AML-193 (cell line): ENCODE measurements at places on chromosomes 2 and 18.
A peak's percentile ranks its signal among the peaks of the same experiment; 100 is the strongest.

DNA sequence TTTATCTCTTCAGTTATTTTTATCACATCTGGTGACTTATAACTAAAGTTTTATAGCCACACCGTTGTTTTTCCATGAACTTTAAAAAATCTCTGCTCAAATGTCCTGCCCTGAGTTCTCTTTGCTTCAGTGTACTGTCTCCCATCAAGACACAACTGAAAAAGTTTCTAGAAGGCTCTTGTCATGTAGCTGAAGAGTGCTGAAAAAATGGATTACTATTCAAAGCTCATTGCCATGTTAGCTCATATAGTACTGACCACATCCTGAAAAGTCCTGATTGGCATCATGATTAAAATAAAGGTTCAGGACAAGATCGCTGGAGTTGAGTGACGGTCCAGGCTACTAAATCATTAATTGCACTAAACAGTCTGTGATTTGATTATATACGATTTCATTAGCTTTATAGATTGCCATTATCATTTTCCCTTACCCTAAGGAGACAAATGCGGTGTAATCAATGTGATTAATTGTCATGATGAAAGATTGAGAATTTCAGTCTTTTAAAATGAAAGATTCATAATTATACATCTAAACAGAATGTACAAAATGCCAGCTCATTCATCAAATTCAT lies 62.2 kb downstream of the MFSD6 start:
- DNase-seq, result no peak

DNA sequence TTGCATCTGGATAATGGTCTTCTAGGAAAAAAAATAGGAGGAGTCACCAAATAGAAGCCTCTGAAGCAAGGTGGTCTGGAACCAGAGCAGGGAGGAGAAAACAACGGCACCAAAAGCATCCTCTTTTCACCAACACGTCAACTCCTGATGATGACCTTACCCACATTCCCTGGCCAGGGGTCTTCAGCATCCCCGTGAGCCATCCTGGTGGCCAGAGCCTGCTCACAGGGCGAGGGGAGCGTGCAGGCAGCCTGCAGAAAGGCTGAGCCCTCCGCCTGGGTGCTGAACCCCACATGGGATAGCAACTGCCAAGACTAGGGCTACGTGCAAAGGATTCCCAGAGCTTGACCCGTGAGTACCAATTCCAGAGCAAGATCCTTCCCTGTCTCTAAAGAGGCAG lies 191.0 kb downstream of the NDUFA10 start:
- DNase-seq, result no peak

DNA sequence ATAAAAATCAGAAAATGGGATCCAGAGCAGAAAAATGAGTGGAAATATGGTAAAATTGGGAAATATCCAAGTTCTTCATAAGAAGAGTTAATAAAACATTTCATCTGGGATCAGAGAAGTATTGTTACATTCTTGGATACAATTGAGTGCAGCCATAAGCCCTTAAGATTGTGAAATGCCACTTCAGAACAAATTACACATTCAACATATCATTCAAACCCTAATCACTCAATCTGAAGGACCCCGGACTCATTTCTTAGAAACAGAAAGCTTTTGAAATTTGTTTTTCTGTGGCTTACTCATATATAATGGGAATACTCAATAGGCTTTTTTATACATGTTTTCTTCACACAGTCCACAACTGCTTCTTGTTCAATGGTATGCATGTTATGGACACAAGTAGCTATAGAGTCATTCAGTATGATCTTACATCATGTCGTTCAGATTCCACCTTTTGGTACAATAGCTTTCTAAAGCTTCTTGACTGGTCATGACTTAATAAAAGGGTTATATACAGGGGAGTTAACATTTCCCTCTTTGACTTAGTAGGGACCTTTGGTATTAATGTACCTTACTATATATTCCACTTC lies 39.9 kb downstream of the SCN7A start:
- no peak for DNase-seq

- no peak for DNase-seq
These were observed 47.8 kb downstream of the TMEM163 start for GRCh38 chr2:134670955-134671354.

GRCh38 chr2:61055557-61055956 lies 10.1 kb upstream of the SANBR start:
- no peak for DNase-seq

GRCh38 chr18:75267643-75268363 lies 57.2 kb downstream of the TSHZ1 start:
- DNase-seq, result no peak

DNA sequence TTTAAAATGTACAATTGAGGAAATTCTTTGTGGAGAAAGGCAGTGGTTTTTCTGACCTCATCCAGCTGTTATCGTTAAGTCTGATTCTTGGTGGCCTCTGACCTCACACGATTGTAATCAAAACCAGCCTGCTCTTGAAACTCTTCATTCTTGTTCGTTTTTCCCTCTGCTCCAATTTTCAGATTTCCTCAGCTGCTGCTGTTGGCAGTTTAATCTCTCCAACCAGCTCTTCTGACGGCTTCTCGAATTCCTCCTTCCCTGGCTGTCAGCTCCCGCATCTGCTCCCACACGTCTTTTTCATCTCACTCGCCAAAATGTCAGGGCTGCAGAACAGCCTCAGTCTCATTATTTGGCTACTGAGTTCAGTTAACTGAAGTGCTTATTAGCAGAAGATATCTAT lies 136.1 kb downstream of the DCDC2C start:
- DNase-seq, result no peak

- DNase-seq, result no peak
These were observed 284.1 kb downstream of the IRS1 start for GRCh38 chr2:226515344-226516055.

DNA sequence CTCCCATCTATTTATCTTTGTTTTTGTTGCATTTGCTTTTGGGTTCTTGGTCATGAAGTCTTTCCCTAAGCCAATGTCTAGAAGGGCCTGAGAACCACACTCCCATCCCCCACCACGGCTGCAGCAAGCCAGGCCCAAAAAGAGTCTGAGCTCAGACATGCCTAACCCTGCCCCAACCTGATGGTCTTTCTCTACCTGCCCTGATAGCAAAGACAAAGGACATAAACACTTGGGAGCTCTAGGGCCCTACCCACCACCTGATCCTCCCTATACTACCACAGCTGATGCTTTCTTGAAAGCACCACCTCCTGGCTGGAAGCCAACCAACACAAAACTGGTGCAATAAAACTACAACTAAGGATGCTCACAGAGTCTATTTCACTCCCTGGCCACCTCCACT lies 233.4 kb downstream of the WDR7 start:
- DNase-seq, result no peak

DNA sequence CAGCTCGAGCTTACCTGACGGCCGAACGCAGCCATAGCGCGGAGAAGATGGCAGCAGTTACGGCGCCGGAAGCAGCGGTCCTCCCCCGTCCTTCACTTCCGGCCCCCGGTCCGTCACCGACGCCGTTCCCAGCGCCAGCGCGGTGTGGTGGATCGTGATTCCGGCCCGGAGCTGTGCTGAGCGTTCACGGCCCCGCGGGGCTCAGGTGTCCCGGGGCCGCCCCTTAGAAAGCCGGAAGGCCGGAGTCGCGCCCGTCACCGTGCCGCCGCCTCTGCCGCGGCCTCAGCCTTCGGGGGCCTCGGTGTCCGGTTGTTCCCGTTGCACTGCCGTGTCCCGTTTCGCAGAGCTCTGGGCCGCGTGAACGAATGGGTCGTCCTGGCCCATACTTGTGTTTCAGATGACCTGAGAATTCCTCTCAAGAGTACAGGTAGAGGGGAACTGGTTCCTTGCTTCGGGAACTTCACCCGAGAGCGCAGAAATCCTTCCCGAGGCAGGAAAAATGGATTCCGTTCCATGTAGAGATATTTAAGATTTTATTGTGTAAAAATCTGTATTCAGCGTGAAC lies at the start of gene MTERF4:
Gene MTERF4, minus strand, starts transcription at position 49 of the 565 bp plus-strand sequence. Its CDS starts 14 bp downstream, at position 35.
- DNase-seq, result peak; percentile 62

- DNase-seq, result no peak
These were observed 278.1 kb downstream of the ZEB2 start for GRCh38 chr2:144241801-144242200.

GRCh38 chr2:69203166-69203985 lies 183.7 kb downstream of the GFPT1 start:
- no peak for DNase-seq

DNA sequence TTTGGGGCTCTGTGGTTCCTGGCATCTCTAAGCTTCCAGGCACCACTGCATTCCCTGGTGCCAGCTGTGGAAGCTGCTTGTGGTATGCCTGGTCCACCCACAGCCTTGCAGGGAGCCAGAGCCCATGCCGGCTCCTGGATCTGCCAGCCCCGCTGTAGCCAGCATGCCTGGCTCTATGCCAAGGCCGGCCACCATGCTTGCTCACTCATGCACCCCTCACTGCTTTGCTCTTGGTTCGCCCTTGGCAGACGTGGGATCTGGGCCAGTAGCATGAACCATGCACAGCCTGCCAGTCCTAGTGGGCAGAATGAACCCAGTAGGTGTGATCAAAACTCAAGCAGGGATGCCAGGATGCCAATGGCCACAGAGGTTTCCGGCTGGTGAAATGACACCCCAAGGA lies 634.2 kb upstream of the TMEFF2 start:
- DNase-seq, result no peak

- no peak for DNase-seq
These were observed 20.4 kb downstream of the TPRKB start for GRCh38 chr2:73716543-73717250.

DNA sequence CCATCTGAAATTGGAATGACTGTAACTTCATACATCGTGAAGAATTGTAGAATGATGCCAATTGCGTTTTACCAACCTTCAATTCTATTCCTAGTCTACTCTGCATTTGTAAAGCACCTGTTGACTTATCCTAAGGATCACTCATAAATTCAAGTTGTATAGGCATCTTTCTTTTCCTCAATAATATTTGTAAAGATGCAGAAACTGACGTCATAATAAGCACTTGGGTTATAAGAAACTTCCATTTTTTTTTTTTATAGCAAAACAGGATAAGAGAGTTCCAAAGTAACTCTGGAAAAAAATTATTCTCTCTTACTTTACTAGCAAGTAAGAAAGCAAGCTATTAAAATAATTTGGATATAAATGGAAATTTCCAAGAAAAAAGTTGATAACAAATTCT lies 1377.4 kb upstream of the ACVR2A start:
- no peak for DNase-seq

DNA sequence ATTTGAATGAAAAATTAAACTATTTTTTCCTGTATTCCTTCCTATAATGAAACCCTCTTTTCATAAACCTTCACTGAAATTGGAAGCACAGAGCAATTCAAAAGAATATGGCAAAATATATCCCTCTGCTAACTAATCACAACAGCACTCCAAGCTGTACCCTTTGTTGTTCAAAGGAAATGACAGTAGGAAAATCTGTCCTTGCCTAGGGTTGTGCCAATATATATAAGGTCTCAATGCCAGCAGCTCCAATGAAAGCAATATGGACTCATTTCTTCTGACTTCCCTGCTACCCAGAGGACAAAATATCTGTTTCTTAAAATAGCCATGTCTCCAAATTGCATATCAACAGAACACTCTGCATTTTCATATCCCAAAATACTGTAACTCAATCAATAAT lies 373.9 kb upstream of the MC4R start:
- no peak for DNase-seq

DNA sequence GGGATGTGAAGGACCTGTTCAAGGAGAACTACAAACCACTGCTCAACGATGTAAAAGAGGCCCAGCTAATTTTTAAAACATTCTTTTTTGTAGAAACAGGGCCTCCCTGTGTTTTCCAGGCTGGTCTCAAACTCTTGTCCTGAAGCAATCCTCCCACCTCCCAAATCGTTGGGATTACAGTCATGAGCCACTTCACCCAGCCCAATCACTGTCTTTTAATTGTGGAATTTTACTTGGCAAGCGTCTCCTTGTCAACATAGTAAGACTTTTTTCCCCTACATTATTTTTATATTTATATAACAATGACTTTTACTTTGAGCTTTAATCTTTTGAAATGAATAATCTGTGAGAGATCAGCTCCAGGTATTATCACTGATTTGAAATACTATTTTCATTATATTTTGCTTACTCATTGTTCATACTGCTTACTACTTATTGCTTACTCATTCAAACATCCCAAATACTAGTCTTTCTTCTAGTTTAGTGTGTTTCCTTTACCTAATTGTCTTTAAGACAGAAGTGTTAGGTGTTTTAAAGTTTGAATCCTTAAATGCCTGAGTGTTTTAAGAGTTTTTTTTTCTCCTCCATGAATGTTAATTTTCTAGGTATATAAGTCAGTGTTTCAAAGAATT lies 48.9 kb downstream of the PTPN4 start:
- no peak for DNase-seq
